ENCODE measurements at places on chromosomes 16 and 17. TPM values are rescaled to one million over a fixed set of nuclear protein-coding genes. Genes with fewer than 3 reads are reported as not detected.

DNA sequence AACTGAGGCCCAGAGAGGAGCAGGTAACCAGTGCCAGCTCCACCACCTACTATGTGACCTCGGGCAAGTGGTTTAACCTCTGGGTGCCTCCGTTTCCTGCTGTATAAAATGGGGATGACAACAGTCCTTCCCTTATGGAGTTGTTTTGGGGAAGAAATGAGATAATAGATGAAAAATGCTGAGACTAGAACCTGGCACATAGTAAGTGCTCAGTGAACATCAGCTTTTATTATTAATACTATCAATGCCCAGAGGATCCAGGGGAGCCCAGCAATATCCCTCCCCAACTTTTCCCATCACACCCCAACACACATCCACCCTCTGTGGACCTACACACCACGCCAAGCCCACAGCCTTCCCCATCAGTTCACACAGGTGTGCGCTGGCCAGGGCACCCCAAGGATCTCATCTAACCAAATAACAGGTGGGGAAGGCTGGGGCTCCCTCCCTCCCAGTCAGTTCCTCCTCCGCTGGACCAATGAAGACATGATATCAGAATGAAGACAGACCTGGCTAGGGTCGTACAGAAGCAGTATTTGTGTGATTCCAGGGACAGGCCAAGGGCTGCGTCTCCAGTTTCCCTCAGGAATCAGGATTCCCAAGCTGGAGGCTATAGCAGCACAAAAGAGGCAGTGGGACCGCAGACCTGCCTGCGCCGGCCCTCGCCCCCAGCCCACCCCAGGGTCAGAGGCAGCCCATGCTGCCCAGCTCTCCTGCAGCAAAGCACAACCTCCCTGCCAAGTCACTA lies 1.8 kb downstream of the ATP2A3 start:
- H3K4me3 ChIP-seq: no peak overlapping the region
- no peak overlapping the region for H3K27ac ChIP-seq
- peaks cover 4% of the 10 kb centered on the region for H3K4me1 ChIP-seq
- H3K36me3 ChIP-seq: no peaks in the 10 kb centered on the region
- peaks cover 67% of the 10 kb centered on the region for H3K27me3 ChIP-seq

DNA sequence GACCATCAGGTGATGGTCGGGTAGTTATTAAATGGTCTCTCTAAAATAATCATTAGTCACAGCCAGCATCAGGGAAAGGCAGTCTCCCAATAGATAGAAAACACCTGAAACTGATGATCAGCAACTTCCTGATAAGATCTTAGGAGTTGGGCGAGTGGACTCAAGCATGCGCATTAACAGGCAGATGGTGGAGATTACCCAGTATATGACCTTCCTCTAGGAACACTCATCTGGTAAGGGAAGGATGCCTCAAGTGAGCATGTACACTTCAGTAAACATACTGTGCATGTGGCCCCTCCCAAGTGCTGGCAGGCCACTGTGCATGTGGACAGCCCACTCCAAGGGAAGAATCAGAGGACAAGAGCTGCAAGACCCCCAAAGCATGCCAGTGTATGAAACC lies 105.9 kb downstream of the ABCC12 start:
- peaks cover 59% of the 10 kb centered on the region for H3K4me1 ChIP-seq
- no peak for DNase-seq
- no peak overlapping the region for H3K4me3 ChIP-seq
- no peak overlapping the region for H3K27ac ChIP-seq

DNA sequence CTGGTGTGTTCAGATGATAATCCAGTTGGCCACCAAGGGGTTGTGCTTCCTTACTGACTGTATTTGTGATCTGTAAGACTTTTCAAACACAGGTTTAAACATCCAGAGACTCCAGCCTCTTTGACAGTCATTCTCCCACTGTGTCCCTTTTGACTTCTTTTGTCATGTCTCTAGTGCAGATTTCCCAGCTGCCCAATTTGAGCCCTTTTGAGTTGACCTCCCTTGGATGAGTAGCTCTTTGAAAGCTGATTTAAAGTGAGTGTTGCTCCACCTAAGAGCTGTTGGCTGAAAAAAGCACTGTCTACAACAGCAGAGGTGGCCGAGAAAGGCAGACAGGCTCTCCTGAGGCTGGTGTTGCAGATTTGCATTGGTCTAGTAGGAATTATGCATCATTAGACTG lies 188.4 kb upstream of the TBX2 start:
- no peaks in the 10 kb centered on the region for H3K36me3 ChIP-seq
- H3K4me3 ChIP-seq: peak overlapping the region; percentile 39
- peak overlapping the region; percentile 73 for H3K27ac ChIP-seq
- peaks cover 57% of the 10 kb centered on the region for H3K4me1 ChIP-seq
- no peaks in the 10 kb centered on the region for H3K27me3 ChIP-seq

DNA sequence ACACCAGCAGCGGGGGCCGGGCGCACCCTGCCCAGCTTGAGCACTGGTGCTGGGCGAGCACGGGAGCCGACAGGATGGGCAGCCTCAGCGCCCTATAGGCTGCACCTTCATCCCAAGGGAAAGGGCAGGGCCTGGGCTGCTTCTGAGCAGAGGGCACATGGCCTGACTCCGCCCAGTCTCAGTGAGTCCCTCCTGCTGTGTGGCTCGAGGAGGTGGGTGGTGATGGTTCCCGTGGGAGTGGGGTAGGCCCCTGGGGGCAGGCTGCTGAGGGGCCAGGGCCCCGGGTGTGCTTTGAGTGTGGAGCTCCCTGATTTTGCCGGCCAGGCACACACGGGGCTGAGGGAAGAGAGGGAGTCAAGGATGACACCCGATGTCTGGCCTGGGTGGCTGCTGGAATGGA lies 37.9 kb downstream of the TSC2 start:
- no peak overlapping the region for H3K27ac ChIP-seq
- no peaks in the 10 kb centered on the region for H3K27me3 ChIP-seq
- H3K4me3 ChIP-seq: no peak overlapping the region
- no peak for DNase-seq

DNA sequence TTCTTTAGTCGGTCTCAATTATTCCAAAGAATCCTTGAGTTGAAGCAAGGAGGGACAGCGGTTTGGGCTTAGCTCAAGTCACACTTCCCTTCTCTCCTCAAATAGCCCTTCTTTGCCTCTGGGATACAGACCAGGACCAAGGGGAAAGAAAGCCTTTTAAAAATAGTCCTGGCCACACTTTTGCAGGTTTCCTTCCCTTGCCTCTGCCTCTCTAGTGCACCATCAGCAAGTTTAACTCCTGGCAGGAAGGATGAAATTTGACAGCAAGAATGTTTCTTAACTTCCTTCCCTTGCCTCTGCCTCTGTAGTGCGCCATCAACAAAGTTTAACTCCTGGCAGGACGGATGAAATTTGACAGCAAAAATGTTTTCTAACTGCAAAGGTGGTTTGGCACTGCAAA lies 7.2 kb upstream of the G6PC1 start:
- no peaks in the 10 kb centered on the region for H3K36me3 ChIP-seq
- no peak overlapping the region for H3K27ac ChIP-seq
- no peak for DNase-seq
- no peak overlapping the region for H3K4me3 ChIP-seq

DNA sequence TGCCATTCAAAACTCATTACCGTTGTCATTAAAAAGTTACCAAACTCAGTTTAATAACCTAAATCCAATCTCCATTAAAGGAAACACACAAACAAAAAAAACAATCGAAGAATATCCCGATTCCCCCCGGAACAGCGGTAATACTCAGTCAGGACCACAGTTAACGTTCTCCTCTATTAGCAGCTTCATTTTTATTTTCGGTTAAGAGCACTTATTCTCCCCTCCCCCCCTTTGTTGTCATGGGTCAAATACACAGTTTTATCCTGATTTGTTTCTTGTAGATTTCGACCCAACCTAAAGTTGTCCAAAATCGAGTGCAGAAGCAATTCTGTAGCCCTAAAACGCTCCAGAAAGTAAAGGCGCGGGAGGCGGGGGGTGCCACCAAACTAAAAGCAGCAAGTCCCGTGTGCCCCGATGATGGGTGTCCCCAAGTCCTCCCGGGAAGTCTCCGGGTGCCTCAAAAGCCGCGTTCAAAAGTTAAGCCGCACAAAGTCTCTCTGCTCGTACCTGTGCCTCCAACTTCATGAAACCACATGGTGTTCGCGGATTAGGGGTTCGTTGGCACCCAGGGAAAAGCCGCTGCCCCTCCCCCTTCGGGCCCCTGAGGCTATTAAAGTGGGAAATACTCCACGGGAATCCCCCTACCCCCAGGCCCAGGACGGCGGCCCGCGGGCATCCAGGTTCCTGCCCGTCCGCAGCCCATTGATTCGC lies 996 bp downstream of the SUMO2 start:
- peak overlapping the region; percentile 19 for H3K27ac ChIP-seq
- peaks cover 28% of the 10 kb centered on the region for H3K4me1 ChIP-seq
- no peaks in the 10 kb centered on the region for H3K27me3 ChIP-seq
- peak overlapping the region; percentile 88 for H3K4me3 ChIP-seq
- no peak for DNase-seq

DNA sequence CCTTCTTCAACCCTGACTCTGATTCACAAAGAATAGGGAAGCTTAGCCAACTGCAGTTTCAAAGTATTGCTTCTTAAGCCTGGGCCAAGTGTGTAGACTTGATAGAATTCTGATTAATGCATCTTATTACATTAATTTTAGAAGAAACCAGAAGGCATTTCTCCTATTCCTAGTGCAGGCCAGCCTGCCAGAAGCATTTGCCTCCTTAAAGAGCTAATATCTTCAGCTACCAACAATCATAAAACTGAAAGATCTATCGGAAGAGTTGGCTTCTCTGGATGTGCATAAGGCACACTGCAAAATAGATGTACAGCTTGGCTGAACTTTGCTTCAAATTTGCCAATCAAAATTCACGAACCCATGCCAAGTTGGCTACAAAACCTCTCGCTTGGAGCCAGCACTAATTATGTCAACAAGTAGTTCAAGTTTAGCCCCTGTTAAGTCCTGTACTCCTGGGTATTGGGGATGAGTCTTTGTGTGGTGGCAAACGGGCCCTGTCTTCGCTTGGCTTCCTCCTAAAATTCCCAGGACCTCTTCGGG lies 717.8 kb downstream of the WWOX start:
- no peaks in the 10 kb centered on the region for H3K27me3 ChIP-seq
- no peaks in the 10 kb centered on the region for H3K36me3 ChIP-seq
- H3K4me1 ChIP-seq: peaks cover 20% of the 10 kb centered on the region
- no peak for DNase-seq
- H3K27ac ChIP-seq: no peak overlapping the region

GRCh38 chr16:72188541-72188940 lies 16.6 kb upstream of the PMFBP1 start:
- H3K27ac ChIP-seq: no peak overlapping the region
- H3K27me3 ChIP-seq: no peaks in the 10 kb centered on the region
- no peaks in the 10 kb centered on the region for H3K4me1 ChIP-seq
- no peak overlapping the region for H3K4me3 ChIP-seq
- no peak for DNase-seq

DNA sequence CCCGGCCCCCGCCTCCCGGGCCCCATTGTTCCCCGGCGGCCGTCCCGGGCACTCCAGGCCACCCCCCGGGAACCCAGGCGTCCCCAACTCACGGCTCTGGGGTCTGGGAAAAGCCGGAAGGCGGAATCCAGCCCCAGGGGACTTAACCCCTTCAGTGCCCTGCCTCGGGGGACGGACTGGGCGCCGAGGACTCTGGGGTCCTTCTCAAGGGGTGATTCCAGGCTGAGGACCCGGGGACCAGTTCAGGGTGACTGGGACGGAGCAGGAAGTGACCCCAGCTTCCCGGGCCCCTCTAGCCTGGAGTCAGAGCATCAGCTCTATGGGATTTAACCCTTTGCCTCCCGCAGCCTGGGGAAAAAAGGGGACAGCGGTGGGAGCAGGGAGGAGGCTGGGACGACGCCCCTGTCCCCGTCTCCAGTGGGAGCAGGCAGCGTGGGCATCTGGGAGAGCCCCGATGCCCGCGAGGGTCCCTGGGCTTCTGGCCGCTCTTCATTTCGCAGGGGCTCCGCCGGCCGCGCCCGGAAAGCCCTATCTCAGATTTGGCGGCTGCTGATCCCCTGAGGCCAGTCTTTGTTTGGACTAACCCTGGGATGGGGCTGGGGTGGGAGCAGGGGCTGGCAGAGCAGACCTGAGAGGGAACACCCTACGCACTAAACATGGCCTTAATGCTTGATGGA lies at the start of gene ZNF629:
ZNF629 (minus strand) TSS at position 270 of the 677 bp plus-strand sequence. CDS start 2,723 bp downstream, outside the sequence.
- H3K4me1 ChIP-seq: peaks cover 14% of the 10 kb centered on the region
- H3K36me3 ChIP-seq: peaks cover 3% of the 10 kb centered on the region
- peak within 1 kb of the TSS; percentile 93 for H3K27ac ChIP-seq
- H3K27me3 ChIP-seq: no peaks in the 10 kb centered on the region
- H3K4me3 ChIP-seq: peak within 1 kb of the TSS; percentile 96
- DNase-seq: peak; percentile 79

- H3K27ac ChIP-seq: no peak overlapping the region
- peaks cover 33% of the 10 kb centered on the region for H3K4me1 ChIP-seq
- H3K36me3 ChIP-seq: peaks cover 9% of the 10 kb centered on the region
- DNase-seq: no peak
- H3K27me3 ChIP-seq: no peaks in the 10 kb centered on the region
Measured at GRCh38 chr17:17910060-17910459, 62.1 kb downstream of the TOM1L2 start.

GRCh38 chr17:42275527-42276358 lies 448 bp downstream of the STAT5B start:
- no peaks in the 10 kb centered on the region for H3K27me3 ChIP-seq
- H3K4me3 ChIP-seq: peak overlapping the region; percentile 94
- H3K27ac ChIP-seq: peak overlapping the region; percentile 91

DNA sequence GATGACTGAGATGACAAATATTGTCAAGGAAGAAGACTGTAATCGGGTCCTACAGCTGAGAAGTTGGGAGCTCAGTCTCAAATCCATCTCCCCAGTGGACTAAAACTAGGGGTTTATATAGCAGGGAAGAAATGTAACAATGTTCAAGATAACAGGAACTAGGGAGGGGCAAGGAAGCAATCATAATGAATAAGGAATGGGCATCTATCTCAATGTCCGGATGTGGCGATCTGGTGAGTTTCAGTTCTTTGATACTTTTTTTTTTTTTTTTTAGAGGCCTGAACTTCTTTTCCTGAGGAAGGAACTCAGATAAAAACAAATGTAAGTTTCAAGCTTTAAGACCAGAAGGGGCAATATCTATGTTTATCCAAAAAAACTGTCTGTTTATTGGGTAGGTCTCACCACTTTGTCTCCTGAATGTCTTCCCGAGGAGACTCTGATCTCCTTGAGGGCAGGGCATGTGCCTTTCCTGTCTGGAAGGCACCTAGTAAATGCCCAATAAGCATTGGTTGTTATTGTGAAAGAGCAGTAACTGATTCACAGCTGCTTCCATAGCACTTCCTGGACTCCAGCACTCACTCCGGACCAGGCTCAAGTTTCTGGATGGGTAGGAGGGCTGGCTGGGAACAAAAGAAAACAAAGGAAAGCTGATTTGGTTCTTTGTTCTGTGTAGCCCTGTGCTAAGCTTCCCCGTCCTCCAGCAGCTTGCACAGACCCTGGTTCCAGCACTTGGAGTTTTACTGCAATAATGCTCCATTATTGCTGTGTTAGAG lies 51.9 kb downstream of the MEOX1 start:
- no peak overlapping the region for H3K4me3 ChIP-seq
- peaks cover 8% of the 10 kb centered on the region for H3K4me1 ChIP-seq
- H3K27me3 ChIP-seq: no peaks in the 10 kb centered on the region
- no peaks in the 10 kb centered on the region for H3K36me3 ChIP-seq
- H3K27ac ChIP-seq: no peak overlapping the region

- peaks cover 5% of the 10 kb centered on the region for H3K4me1 ChIP-seq
- no peak for DNase-seq
- no peak overlapping the region for H3K4me3 ChIP-seq
- no peak overlapping the region for H3K27ac ChIP-seq
- H3K36me3 ChIP-seq: no peaks in the 10 kb centered on the region
Measured at GRCh38 chr17:82384051-82384729, 12.6 kb downstream of the UTS2R start.

Gene TRPV3
- total RNA-seq: 2.1 TPM

Gene PPY
- total RNA-seq: not detected

Gene FOXN1
- total RNA-seq: not detected

Gene NAGS
- 0.93 TPM for total RNA-seq

Gene IGSF6
- total RNA-seq: not detected

Gene DHRS7C
- not detected for total RNA-seq

All from neural crest cell (in vitro differentiated cells).